ENCODE measurements at places on chromosomes 7 and 10.

DNA sequence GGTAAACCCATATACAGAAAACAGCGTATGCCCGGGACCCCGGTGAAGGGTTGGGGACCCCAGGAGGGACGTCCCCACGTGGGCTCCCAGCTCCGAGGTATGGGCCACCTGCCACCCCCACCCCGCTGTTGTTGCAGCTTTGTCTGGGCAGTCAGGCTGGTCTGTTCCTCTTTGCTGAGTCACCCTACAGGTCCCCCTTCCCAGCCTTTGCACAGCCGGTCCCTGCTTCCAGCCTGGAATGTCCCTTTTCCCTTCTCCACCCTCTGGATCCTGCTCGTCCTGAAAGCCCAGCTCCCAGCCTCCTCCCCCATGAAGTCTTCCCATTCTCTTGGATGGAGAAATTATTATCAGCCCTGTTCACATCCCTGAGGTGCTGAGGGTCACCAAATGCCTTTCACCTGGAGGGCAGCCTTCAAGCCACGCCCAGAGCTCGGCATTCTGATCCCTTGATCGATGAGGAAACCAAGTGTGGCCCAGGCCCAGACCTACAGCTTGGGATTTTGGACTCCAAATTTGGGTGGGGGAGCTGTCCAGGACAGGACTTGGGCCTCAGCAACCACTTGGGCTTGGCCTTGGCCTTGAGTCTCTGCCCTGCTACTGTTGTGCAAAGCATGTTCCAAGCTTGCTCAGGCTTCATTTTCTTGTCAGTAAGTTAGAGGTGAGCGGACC is 2.6 kb downstream of the CLDN4 start:
- DNase-seq: no peak

GRCh38 chr7:36949711-36950600 is 225.7 kb upstream of the AOAH start:
- no peak for DNase-seq

DNA sequence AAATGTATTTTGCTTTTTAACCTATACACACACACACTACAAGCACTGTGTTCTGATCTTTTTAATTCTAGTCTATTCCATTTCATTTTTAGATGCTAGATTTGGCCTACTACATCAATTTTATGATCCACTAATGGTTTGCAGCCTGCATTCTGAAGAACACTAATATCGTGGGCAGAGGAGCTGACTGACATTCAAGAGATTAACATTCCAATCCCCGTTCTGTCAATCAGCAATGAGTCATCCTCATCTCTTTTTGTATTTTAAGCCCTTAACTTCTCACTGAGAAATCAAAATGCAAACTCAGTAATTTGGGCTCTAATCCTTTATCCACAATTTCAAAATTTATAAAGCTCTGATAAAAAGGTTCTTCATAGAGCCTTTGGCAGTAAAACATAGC is 47.1 kb upstream of the GAD2 start:
- DNase-seq: no peak

DNA sequence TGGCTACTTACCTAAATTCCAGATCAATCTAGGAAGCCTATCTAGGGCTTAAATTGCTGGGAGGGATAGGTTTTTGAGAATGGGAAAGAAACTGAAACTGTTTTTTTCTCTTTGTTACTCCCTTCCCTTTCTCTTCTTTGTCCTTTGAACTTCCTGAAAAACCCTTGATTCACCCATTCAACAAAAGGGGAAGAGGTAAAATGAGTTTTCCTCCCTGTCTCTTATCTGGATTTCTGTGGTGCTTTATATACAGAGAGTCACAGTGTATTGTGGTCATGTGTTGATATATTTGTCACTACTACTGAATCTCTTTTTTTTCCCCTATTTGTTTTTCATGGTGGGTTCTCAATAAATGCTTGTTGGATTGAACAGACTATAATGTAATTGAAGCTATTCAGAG is 19.8 kb upstream of the NUP205 start:
- DNase-seq: no peak
